AG04450 (cell line): ENCODE measurements at places on chromosomes 11 and 22.

DNA sequence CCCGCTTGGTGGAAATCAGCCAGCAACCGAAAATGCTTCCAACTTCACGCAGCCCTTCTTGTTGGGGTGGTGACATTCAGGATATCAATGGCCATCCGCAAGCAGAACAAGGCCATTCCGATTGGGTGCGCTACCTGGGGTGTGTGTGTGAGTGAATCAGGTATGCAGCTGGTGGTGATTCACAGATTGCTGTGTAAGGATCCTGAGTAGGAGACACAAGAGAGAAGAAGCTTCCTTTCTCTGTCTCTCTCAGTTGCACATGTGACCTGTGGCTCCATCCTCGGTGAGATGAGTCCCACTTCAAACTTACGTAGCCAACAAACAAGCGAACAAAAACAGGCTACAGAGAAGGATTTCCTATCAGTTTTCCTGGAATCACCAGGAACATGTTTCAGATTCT lies 9.6 kb upstream of the TMEM184B start:
- DNase-seq: no peak

DNA sequence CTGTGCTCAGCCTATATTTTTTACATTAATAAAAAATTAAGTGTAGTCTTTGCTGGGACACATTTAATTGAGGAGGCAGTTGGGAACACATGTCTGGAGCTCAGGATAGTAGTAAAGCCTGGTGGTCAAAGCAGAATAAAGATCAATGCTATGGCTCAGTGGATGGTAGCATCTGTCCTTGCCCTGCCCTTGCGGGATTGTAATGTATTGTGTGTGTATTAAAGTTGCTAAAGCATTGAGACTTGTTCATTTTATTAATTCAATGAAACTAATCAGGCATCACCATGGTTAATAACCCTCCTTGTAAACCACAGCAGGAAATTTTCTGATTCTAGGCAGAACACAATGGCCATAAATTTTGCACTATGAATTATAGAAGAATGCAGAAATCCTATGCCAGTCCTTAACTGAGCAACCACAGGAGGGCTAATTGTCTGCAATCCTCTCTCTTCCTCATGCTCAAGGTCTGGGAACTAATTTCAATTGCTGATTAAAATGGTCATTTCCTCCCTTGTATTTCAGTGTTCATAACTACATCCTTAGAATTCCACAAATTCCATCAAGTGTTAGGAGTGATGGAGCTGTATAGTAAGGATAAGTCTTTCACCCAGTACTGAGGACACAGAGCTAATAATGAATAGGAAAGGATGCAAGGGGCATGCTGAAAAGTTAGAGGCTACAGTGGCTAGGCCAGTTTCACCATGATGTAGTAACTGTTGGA lies 403.2 kb upstream of the DDI1 start:
- no peak for DNase-seq

DNA sequence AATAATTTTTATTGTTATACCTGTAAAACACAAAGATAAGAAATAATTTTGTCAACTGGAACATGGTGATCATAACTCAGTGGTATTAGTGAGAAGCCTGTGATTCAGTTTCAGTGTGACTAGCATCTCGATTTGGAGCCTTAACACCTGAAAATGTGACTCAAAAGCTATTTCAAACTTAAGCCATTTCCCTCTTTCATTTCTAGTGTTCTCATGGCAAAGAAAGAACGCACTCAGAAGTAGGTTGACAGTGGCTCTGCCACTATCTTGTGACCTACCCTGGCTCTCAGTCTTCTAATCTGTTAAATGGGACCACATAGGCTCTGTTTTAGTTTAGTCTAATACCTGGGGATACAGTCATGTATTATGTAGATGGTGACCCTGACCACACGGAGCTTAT lies 62.7 kb downstream of the ISX start:
- no peak for DNase-seq

- DNase-seq: no peak
Measured at GRCh38 chr22:29855611-29856181, 17.6 kb upstream of the ASCC2 start.

DNA sequence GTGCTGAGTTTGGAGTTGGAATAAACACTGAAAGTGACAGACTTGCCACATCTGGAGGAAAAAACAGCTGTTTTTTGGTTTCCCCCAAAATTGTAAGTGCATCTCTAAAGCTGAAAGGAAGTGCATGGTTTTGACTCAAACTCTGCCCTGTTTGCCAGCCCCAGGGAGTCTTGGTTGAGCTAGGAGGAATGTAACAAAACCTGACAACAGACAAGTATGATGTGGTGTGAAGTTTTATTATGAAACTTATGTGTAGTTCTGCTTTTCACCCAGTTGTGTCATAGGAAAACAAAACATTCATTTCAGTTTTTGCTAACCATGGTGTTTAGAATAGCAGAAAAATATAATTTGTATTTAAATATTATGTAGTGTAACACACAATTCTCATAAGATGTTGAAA lies 31.7 kb upstream of the PDE3B start:
- DNase-seq: no peak

GRCh38 chr11:77064648-77065217 lies 2.0 kb upstream of the CAPN5 start:
- DNase-seq: no peak

GRCh38 chr11:111269146-111269868 lies 23.8 kb downstream of the POU2AF2 start:
- DNase-seq: no peak

DNA sequence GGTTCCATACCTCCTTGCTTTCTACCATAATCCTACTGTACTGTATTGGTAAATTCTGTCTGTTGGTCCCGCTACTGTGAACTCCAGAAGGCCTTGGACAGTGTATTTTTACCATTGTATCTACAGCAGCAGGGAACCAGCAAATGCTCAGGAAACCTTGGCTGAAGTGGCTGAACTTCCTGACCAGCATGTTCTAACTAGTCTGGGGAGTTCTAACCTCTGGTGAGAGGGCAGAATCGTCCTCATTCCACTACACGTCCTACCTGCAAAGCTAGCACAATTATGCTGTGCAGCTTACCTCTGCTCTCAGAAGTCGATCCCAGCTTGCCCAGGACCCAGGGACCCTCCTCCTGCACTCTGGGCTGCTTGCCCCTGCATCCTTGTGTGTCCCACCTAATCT lies 283.1 kb downstream of the TENM4 start:
- no peak for DNase-seq

- no peak for DNase-seq
Measured at GRCh38 chr11:13013054-13013488, 4.0 kb downstream of the RASSF10 start.

GRCh38 chr22:16847271-16847670 lies 22.1 kb upstream of the XKR3 start:
- DNase-seq: no peak

- DNase-seq: no peak
Measured at GRCh38 chr11:45280449-45280848, 5.7 kb downstream of the SYT13 start.

GRCh38 chr11:92859156-92859690 lies 110.2 kb upstream of the MTNR1B start:
- no peak for DNase-seq

DNA sequence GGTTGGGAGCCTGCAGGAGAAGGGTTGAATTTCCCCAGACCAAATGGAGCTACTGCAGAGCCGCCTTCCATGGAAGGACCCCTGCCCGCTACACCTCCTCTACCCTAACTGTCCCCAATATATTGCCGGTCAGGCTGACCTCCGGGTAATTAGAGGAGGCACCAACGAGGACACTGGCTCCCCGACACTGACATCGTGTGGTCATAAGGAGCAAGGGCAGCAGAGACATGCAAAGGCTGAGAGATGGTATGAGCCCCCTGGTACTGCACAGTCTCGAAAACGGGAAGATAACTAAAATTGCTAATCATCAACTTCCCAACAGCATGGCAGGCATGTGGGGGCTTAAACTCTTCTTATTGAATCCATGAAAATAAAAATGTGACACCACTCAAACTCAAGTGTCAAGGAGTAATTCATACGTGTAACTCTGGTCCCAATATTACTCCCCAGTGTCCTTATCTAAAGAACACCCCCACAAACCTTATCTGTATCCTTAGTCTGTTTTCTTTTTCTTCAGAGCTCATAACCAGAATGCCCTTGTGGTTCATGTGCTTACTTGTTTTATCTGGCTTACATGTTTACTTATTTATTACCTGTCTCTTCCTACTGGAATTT lies 4.4 kb downstream of the CAVIN3 start:
- no peak for DNase-seq

DNA sequence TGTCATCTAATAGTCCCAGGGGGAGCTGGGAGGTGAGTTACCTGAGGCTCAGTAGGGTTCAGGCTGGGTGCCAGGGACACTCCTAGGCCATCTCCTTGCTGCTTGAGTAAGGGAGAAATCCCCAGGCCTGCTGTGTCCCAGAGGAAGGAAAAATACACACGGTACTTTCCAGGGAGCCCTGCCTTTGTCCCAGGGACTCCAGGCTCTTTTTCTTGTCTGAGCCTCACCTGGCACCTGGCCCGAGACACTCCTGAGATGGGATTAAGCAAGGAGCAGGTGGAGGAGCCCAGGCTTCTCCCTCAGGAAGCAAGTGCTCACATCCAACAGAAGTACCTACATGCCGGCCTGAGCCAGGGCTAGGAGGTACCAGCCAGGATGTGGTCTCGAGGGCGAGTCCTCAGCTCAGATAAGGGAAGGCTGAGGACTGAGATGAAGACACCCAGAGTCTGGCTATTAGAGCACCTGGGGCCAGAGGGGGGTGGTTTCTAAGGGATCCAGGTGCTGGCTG lies 899 bp upstream of the KLHDC7B start:
- DNase-seq: no peak

DNA sequence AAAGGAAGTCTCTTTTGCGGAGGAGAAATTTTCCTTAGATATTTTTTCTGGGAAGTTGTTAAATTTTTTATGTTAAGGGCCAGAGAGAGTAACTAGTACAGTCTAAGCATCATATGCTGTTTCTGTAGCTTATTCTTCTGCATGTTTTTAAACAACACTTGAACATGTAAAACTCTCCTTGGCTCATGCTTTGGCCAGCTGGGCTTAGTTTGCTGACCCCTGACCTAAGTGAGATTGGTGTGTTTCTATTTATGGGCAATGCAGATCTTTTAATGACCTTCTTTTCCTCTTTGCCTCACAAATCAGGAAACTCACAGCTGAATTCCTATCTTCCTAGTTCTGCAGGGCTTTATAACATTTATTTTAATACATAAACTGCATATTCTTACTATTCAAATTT lies 942.5 kb downstream of the OPCML start:
- no peak for DNase-seq

GRCh38 chr11:2461253-2461955 lies 16.6 kb downstream of the KCNQ1 start:
- no peak for DNase-seq

DNA sequence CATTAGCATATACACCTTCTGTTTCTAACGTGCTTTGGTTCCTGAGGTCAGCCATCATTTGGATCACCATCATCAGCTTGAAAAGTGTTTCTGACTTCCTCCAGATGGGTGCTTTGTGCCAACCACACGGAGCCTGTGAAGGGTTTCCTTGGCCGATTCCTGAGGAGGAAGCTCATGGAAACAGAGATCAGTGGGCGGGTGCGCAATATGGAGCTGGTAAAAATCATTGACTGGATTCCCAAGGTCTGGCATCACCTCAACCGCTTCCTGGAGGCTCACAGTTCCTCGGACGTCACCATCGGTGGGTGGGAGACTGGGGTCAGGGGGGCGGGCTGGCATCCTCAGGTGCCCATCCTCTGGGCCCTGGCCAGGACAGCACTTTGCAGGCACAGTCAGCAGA lies 54.8 kb downstream of the DBX1 start:
- no peak for DNase-seq
